Parietal lobe (tissue), 2 donors: ENCODE measurements at places on chromosomes 4 and X. TPM values are rescaled to one million over a fixed set of nuclear protein-coding genes. Genes with fewer than 3 reads are reported as not detected.

BEX2 gene
- total RNA-seq: 111 TPM

CXXC4 gene
- total RNA-seq: 79.8 TPM

GUCY1A1 gene
- 72.6 TPM for total RNA-seq

TNIP3 gene
- total RNA-seq: not detected

NAA11 gene
- total RNA-seq: not detected

RS1 gene
- not detected for total RNA-seq

CLDN22 gene
- total RNA-seq: not detected
